ENCODE measurements at places on chromosomes 7 and 10.
A peak's percentile ranks its signal among the peaks of the same experiment; 100 is the strongest.

DNA sequence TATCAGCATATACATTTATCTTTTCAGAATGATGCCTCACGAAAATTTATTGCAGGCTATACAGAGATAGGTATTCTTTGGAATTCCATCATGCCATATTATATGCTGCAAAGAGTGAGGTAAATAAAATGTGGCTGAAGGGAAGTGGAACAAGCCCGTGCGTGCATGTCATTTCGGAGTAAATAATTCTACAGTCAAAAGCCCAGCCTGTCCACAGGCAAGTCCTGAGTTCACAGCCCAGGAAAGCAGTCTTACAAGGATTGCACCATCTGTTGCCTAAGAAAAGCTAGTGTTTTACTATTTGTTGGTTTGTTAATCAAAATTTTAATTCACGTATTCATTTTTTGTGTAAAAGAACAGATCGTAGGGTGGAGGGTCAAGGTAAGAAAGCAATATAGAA, 292.4 kb upstream of the AKR1E2 start:
- DNase-seq: no peak

GRCh38 chr7:19268737-19269136, 123.5 kb upstream of the FERD3L start:
- no peak for DNase-seq

- DNase-seq: no peak
These were observed 5.3 kb upstream of the DEPP1 start for GRCh38 chr10:44983895-44984278.

- DNase-seq: no peak
These were observed 526.7 kb downstream of the CALN1 start for GRCh38 chr7:71885487-71885886.

DNA sequence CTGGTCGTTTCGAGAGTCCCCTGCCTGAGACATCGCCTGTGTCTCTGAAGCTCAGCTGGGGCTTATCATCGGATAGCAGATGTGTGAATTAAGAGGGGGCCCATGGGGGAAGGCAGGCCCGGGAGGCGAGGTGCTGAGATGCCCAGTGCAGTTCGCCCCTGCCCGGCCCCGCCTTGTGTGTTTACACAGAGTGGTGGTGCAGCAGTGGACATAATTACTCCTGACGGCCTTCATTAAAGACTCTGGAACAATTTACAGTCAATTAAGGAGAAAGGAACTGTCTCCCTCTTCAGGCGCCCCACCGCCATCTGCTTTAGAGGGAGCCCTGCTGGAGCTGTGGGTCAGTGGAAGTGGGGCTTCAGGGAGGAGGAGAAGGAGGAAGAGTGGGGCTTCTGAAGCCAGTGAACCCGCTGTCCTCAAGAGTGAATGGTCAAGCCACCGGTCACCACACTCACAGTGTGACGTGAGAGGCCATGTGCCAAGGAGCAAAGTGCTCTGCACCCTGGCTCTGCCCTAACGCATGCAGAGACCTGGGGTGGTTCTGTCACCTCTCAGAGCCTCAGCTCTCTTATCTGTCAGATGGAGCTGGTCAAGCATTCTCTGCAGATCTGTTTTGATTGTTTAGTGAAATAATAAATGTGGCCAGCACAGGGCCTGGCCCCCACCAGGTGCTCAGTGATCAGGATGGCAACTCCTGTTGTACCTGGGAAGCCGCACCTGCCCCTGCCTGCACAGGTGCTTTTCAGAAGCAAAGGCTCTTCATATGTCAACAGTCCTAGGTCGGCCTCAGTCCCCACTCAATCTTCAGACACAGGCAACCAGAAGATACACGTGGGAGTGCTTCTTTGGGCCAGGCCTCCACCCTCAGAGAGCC, 65.6 kb downstream of the CDH23 start:
- no peak for DNase-seq

GRCh38 chr10:29607576-29607975, 27.2 kb downstream of the SVIL start:
- DNase-seq: no peak

DNA sequence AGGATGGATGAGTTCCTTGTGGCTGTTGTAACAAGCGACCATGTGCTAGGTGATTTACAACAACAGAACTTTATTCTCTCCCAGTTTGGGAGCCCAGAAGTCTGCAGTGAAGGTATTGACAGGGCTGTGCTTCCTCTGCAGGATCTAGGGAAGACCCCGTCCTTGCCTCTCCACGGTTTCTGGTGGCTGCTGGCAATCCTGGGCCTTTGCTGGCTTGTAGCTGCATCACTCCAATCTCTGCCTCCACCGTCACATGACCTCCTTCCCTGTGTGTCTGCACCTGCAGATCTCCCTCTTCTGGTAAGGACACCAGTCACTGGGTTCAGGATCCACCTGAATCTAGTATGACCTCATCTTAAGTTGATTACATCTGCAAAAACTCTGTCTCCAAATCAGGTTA, 115.6 kb downstream of the GLRX3 start:
- no peak for DNase-seq

GRCh38 chr7:157688533-157689268, 351.9 kb downstream of the DNAJB6 start:
- peak; percentile 61 for DNase-seq

- no peak for DNase-seq
These were observed 227.3 kb downstream of the PTEN start for GRCh38 chr10:88090568-88091214.

DNA sequence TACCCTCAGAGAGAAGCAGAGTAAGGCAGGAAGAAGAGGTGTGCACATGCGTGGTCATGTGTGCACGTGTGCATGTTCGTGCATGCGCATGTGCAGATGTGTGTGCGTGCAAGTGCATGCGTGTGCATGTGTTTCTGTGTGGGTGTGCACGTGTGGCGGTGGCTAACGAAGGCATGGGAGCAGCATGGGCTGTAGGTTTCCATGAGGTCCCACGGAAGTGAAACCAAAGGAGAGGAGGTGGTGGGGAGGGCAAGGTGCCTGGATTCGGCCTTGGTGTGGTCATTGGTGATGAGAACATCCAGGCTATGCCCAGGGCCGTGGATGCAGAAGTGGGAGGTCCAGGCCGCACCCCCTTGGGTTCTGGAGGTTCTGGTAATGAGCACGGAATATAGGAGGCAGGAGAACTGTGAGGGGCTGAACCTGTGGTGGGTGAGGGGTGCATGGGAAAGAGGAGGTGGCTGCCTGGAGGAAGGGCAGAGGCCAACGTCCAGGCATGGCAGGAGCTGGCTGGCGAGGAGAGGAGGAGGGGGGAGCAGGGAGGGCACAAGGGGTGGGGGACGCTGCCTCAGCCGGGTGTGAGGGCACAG, 2.4 kb upstream of the INPP5A start:
- DNase-seq: no peak

- DNase-seq: no peak
These were observed 3.7 kb upstream of the IFIT1B start for GRCh38 chr10:89373916-89374711.

GRCh38 chr10:4252701-4253100, 467.7 kb upstream of the KLF6 start:
- no peak for DNase-seq

- no peak for DNase-seq
These were observed 5.5 kb downstream of the LFNG start for GRCh38 chr7:2524808-2525657.

- peak; percentile 66 for DNase-seq
These were observed 501 bp downstream of the TFPI2 start for GRCh38 chr7:93890041-93890463.

DNA sequence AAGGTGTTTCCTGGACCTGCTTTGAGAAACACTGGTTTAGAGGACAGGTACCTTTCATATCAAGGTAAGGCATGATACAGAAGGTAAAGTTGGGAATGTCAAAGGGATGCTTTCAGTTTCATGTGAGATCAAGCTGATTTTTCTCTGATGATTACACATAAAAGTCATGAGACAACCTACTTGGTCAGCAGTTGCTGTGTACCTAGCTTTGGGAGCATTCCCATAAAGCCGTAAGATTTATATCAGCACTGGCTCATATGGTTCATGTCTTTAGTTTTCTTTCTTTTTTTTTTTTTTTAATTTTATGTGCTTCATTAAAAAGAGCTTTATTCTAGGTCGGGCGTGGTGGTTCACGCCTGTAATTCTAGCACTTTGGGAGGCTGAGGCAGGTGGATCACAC, 265.3 kb upstream of the LRGUK start:
- no peak for DNase-seq

DNA sequence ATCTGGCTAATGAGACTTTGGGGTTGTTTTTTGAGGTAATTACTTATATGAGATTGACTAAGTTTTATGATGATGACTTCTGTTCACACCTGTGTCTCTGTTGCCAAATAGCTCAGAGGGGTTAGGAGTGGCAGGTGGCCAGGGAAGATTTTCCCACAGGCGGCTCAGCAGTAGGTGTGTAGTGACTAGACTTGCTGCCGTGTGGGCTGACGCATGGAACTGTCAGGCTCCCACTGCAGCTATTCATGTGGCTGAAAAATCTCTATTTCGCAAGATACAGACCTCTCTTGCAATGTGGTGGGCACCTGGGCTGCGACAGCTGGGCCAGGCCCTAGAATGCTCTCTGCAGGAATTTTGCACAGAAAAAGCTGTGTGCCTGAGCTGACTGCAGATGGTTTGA, 1.4 kb downstream of the CPA4 start:
- no peak for DNase-seq

- DNase-seq: peak; percentile 80
These were observed 57.5 kb downstream of the UNCX start for GRCh38 chr7:1290026-1290678.

DNA sequence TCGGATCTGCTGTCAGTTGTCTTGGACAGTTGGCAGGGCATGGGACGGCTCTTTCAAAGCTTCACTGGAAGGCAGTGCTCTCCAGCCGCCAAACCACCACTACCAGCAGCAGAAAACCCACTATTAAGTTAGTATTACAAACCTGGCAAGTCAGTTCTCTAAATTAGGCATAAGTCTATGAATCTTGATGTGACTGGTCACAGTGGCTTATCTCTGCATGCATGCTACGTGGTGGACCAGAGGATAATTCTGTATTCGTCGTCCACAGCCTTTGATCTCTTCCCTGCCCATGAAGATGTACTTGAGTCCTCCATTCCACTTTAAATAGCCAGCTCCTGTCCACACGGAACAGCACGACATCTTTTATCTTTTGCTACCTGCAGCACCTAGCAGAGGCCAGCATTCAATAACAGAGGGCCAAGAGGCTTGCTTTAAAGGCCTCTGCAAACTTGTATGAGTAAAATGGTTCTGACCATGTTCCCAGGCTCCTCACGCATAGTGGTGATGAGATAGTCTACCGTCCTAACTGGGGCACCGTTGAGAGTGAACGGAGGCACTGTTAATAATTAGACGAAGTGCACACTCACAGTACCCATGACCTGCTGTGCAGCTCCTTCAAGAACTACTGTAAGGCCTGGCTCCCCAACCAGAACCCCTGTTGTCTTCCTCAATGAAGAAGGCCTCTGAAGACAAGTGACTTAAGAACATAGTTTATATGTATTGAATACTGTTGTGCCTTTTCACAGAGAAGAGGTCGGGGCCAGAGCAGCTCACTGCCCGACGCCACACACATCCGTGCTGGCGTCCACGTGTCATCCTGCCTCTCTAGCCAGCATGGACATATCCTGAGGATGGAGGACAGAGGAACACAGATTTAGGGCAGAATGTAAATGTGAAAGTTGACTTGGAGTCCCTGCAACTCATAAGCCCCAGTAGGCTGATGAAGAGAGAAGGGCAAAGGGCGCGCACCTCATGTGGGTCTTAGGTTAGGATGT, 1.0 kb downstream of the GPR146 start:
- DNase-seq: no peak

DNA sequence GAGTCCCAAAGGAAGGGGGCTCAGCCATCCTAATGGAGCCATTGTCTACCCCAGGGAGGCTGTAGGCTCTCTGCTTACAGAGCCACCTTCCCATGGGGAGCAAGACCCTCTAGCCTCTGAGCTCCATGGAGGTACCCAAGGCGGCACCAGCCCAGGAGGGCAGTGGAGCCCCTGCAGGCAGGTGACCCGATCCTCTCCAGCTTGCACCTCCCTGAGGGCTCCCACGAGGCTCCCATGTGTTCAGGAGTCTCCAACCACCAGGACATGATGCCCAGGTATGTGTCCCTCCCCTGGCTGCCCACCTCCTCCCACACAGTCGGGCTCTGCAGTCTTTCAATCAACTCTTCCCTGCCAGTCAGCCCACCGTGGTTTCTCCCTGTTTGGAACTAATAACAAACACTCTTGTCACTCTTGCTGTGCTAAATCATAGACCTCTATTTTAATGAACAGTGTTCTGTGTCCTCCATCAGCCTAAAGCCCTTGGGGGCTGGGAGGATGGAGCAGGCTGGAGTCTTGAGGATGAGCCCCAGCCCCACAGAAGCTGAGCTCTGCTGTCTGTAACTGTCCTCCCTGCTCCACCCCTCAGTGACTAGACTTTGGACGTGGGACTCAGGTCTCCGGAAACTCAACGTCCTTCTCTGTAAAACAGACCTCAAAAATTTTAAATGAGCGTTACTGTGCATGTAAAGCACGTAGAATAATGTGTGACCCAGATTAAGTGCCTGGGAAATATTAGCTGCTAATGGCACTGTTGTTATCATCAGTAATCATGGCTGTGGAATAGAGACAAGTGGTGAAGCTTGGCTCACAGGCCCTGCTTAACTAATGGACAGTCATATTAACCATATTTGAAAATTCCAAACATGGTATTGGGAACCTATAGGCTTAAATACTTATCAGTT, 298.9 kb downstream of the WDR37 start:
- peak; percentile 59 for DNase-seq

- DNase-seq: peak; percentile 57
These were observed 155.0 kb downstream of the PTPRN2 start for GRCh38 chr7:158432369-158433341.

DNA sequence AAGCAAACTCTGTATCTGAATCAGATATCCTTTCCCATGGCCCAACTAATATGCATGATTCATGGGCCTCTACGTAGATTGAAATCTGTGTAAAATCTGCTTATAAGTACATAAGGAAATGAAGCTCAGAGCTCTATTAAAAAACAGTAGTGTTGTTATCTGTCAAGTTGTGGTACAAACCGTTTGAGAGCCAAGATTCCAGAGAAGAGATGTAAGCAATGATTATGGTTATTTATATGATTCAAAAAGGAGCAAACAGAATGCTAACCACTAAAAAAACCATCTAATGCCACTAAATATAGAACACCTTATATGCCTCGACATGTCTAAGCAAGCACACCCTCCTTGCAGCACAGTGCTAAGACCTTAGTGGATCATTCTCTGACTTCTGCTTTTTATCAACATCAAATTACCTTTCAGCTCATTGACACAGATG, 26.6 kb downstream of the RPP38 start:
- no peak for DNase-seq

All from left forelimb (tissue), 1 donor.